AG04450 (cell line): ENCODE measurements at places on chromosomes 6 and 20.

DNA sequence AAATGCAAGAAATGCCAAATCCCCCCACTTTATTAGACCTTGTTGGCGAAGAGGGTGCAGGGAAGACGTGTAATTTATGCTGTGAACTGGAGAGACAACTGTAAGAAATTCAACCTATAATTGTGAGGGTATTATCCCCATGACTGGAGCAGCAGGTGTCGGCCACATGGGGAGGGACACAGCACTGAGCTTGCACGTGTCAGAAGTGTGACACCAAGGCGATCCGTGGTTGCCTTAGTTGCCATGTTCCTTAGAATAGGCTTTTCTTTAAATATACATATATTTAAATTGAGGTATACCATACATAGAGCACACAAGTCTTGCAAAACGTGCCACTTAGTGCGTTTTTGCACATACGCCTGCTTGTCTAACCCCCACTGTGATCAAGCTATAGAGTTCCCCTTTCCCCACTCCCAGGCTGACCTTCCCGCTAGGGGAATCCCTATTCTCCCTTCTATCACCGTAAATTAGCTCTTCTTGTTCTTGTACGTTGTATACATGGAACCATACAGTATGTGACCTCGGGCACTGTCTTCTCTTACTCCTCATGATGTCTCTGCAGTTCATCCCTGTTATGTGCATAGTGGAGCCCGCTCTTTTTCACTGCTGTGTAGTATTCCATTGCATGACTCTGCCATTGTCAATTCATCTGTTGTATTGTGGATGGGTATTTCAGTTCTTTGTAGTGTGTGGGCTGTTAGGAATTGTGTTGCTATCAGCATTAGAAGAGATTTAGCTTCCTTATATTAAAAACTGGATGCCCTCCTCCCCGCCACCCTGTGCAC, 81.6 kb upstream of the PMEPA1 start:
- no peak for DNase-seq

DNA sequence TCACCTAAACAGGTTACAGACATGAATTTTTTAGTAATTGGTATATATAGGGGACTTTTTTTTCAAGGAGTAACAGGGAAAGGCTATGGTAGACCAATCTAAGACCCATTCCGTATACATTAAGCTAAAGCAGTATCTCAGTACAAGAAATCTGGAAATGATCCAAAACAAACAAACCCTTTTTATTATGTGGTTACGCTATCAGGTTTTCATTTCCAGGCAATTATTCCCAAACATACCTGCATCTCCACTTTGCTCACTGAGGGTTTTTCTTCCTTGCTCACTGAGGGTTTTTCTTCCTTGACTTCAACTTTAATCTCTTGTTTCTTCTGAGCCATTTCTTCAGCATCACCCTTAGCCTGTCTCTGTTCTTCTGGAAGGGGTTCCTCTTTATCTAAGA, 107.3 kb downstream of the EPB41L2 start:
- DNase-seq: no peak

GRCh38 chr6:132314432-132314831, 86.8 kb downstream of the MOXD1 start:
- DNase-seq: no peak

DNA sequence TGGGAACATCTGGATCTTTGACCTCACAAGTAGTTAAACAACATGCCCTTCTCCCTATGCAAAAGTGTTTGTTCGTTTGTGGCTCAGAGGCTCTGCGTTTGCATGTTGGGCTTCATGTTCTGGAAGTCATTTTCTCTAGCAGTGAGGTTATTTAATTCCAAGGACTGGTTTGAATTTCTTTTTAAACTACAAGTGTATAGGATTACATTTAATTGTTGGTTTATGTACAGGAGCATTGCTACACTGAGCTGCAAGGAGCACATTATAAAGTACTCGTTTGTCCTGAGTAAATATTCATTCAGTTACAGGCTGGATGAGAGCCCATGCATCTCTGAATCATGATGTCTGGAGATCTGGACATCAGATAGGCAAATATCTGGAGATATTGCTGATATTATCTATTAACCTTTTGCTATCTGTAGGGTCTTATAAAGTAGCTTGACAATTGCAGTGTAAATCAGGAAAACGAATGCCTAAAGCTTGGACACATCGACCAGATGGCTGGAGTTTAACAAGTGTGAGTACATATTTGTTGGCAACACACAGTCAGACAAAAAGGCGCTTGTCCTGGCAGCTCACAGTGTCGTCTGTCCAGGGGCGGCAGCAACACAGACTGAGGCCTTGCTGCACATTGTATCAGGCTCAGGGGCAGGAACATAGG, 84.6 kb downstream of the PDE7B start:
- no peak for DNase-seq

- no peak for DNase-seq
Measured at GRCh38 chr6:108438918-108439317, 121.8 kb upstream of the FOXO3 start.

- DNase-seq: peak; percentile 84
Measured at GRCh38 chr6:149746147-149746946, at the start of gene NUP43. NUP43 (minus strand) TSS chr6:149746529; CDS start chr6:149746495, 34 bp downstream.

DNA sequence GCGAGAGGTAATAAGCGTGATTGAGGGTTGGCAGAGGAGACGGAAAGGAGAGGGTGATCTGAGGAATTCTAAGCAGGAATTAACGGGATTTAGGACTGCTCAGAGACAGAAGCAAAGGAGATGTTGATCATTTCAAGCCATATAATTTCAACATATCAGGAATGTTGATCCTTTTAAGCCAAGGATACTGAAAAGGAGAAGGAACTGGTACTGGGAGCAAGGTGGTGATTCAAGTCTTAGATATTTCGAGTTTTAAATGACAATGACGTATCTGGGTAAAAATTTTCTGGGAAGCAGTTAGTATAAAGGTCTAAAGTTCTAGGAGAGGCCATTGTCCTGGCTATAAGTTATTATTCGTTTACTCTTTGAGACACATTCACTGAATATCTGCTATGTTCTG, 91.3 kb upstream of the OGFRL1 start:
- no peak for DNase-seq

DNA sequence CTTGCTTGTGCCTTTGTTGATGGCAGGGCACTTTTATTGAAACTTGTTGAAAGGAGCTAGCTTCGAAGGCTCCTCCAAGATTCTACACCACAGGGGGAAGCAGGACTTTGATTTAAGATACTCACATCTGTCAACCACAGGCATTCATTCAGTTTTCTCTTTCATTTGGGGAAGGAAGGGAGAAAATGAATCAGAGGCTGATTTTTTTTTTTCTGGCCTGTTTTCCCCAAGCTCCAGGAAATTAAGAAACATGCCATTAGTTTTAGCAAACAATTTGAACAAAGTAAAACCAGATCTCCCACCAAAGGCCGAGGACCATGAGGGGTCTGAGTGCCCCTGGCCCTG, 8.7 kb upstream of the APCDD1L start:
- no peak for DNase-seq
